Ecto neural progenitor cell (in vitro differentiated cells): ENCODE measurements at places on chromosomes 7 and 10.

- DNase-seq = no peak
Measured at GRCh38 chr10:3774814-3775695, 10.0 kb downstream of the KLF6 start.

DNA sequence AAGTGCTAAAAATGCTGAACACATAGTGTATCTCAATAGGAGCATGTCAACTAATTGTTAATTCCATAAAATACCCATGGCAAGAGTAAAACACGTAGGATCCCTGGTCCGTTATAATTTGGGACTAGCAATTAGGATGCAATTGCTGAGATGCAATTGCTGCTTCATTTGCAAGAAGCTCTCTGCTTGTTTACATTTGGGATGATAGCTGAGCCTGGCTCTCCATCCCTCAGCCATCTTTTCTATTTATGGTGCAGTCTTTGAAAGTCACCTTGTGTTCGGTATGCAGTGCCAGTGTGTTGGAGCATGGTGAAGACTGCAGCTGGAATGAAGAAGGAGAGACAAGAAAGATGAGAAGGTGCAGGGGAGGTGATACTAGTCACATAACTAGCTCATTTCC, 191.3 kb downstream of the SNX10 start:
- no peak for DNase-seq

GRCh38 chr10:69458430-69459100, 7.3 kb downstream of the TSPAN15 start:
- no peak for DNase-seq

DNA sequence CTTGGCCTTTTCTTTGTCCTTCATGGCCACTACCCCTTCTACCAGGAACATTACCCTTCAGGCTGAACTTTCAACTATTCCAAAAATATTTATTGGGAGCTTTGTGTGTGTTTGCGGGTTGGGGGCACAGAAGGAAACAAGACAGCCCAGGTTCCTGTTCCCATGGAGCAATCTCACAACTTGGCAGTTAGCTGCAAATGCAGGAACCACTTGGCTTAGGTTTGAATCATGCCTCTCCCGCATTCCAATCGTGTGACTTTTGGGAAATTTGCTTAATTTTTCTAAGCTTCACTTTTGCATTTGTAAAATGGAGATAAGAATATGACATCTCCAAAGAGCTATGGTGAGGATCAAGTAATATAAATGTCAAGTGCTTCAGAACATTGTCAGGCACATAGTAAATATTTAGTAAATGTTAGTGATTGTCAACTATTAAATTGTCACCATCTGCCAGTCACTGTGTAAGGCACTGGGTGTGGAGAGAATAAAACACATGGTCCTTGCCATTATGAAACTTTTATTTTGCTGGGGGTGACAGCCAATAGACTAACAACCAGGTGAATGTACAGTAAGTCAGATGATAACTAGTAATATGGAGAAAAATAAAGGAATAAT, 277.1 kb downstream of the SNX13 start:
- DNase-seq = no peak

DNA sequence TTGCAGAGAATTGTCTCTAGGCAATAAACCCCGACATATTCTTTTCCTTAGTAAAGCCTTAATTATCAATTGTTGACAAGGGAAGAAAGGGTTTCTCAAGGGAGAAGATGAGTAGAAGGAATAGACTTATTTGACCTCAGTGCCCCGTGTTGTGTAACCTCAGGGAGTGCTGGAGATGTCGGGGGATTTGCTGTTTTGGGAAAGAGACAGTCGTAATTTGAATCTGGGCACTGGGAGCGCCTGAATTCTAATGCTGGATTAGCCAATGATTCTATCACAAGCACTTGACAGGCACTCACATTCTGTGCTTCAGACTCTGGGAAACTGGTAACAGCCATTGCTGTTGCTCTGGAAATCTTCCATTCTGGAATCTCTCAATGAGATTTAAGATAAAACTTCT, 13.8 kb upstream of the LMOD2 start:
- DNase-seq = no peak

DNA sequence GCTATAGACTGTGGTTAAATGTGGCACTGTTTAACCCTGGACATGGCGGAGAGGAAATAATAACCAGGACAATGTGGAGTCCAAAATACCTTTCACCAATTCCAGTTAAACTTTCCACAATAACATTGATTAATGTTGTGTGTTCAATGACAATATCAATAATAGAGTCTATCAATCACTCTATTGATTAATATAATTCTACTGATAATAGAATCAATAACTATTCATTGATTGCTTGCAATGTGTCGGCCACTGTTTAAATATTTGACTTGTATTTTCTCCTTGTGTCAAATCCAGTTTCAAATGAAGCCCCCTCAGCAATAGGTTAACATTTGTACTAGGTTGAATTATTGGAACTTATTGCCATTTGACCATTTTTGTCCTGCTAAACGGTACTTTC, 187.0 kb downstream of the PTPN20 start:
- DNase-seq = no peak

DNA sequence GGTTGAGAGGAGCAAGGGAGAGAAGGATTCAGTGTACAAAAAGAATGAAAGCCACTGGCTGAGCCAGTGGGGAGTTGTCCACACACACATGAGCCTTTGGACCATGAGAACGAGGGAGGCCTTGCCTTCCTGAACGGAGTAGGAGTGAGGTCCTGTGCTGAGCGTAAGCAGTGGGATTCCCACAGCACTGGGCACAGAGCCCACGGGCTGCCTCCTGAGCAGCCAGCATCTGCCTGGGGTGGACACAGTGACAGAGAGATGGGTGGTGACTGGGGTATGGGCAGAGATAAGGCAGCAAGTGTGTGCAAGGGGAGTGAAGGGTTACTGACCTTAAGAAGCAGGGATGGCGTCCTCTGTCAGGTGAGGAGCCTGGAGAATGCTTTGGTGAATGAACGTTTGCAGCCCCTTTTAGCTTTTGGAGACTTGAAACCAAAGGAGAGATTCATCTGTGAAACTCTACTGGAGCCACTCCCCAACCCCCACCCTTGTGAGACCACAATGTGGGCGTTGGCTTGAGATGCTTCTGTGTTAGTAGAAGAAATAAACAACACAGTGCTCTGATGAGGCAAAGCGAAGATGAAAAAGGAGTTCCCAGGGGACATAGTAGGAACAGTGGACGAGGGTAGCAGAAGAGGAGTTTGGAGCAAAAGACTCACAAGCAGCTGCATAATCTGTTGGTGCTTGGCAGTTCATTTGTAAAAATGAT, 56.5 kb downstream of the FIGNL1 start:
- DNase-seq = no peak

DNA sequence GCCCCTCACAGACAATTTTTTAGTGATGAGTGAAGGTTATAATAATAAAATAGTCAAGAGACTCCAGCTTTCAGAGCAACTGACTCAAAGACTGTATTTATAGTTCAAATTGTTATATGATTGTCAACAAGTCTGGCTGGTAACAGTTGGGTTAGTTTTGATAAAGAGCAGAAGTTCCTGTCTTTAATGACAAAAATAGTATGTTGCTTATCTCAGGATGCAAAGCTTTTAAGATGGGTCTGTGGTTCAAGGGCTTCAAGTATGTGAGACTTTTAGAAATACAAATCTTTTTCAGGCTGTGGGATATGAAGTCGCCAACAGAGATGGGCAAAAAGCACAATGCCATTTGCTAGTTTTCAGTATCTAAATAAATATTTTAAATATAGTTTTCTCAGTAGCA, 118.4 kb downstream of the ABCA13 start:
- DNase-seq = no peak

DNA sequence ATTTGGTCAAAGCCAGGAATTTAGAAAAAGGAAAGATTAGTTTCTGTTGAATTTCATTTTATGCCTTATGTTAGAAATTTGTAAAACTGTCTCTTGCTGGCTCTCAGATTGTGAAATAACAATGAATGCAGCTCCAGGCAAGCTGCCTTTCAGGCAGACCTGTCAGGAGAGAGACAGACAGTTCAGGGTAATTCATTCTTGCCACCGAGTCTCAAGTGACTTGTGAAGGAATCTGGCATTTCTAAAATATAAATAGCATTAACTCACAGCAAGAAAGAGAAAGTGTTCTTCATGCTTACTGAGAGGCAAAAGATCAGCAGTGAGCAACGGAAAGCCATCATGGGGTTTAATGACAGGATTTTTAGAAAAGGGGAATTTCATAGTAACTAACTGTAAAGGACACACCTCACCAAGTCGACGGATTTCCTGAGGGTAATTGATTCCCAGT, 442.3 kb upstream of the AKR1E2 start:
- no peak for DNase-seq
